Activated naive CD8-positive, alpha-beta T cell treated with anti-CD3 and anti-CD28 coated beads, Interleukin-2, amount 10 ng/mL, durations not matched to agents 7 days and 5 days (primary cell): ENCODE measurements at places on chromosomes 7 and 10. TPM values are rescaled to one million over a fixed set of nuclear protein-coding genes. Genes with fewer than 3 reads are reported as not detected.

GRCh38 chr7:115679976-115680375 is 350.6 kb downstream of the TFEC start:
- no peak for DNase-seq

- DNase-seq, result no peak
Measured at GRCh38 chr7:86339051-86339450, 304.7 kb upstream of the GRM3 start.

DNA sequence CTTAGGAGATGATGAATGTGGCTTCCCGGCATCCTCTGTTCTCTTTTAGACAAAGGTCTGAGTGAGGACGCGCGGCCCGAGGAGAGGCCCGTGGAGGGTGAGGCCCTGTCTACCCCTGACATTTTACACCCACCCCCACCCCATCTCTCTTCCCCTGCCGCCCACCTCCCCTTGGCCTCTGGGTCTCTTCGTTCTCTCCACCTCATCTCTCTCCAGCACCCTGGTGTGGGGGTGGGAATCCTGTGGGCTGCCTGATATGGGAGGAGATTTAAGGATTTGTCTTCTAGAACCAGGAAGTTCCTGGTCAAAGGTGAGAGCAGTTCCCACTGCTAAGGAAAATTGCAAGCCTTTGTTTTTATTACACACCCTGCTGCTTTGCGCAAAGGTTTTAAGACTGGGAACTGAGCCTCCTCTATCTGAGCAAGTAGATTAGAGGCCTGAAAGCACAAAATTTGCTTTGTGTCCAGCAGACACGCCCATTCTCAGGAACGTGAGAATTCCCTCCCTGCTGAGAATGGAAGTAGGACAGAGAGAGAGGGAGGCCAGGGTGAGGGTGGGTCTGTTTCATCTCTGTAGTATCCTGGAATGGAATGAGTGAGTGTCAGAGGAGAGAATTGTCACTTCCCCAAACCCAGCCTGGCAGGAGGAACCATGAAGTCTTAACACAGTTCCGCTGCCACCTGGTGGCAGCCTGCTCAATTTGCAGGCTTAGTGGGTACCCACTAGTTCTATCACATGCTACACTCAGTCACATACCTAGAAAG is 91.2 kb downstream of the GTF2IRD1 start:
- no peak for DNase-seq

DNA sequence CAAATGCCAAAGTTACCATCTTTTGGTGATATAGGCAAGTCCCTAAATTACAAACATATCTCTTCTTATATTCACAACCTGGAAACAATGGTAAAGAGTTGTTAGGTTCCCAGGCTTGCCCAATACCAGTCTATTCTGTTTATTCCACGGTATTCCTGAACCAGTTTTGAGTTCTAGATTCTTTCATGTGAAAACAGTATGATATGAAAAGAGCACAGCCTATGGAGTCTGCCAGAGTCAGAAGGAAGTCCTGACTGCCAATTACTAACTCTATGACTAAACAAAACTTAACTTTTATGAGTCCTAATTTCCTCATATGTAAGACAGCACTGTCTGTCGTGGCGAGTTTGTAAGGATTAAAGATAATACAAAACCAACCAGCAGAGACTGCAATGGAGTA is 5.6 kb downstream of the ABI1 start:
- DNase-seq, result no peak

- DNase-seq, result no peak
Measured at GRCh38 chr10:79994556-79994955, 45.7 kb upstream of the SFTPD start.

DNA sequence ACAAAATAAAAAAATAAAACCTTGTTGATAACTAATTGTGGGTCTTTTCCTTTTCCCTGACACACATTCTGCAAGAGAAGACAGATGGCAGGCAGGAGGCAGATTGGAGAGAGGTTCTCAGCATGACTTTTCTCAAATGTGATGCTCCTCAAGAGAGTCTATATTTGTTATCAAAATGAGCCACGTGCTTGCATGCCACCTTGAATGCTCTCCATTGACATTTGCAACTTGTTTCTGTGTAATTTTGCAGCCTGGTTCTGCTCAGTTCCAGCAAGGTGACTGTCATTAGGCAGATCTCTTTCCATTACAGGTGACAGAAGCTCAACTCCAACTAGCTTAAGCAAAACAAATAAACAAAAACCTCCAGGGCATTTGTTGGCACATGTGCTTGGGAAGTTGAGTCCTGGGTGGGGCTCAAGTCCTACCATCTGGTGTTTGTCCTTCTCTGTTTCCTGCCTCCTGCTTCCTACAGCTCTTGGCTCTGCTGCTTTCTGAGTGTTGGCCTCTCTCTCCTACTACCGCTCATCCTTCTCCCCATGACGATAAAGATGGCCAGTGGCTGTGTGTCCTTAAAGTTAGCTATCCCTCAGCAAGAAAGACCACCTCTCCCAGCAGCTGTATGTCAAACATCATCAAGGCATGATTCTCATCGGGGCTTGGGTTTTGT is 56.7 kb downstream of the GRK5 start:
- no peak for DNase-seq

GRCh38 chr7:84331616-84332015 is 137.0 kb upstream of the SEMA3A start:
- DNase-seq, result no peak

GRCh38 chr10:43255634-43256431 is 11.0 kb downstream of the RASGEF1A start:
- DNase-seq, result peak; percentile 50

GRCh38 chr7:43764807-43765491 is 6.5 kb downstream of the BLVRA start:
- DNase-seq, result no peak

GRCh38 chr10:102460836-102461186 is 9.5 kb upstream of the C10orf95 start:
- DNase-seq, result no peak

- DNase-seq, result no peak
Measured at GRCh38 chr10:51876503-51876902, 177.1 kb upstream of the CSTF2T start.

DNA sequence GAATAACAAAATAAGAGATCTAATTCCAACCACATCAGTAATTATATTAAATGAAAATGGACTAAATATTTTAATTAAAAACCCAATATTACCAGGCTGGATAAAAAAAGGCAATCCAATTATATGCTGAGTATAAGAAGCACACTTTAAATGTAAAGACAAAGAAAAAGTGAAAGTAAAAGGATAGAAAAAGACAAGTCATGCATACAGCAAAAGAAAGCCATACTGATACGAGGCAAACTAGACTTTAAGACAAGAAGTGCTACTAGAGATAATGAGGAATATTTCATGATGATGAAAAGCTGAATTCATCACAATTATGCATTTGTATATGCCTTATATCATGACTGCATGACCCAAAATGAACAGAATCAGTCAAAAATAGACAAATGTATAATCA is 628.6 kb downstream of the PHTF2 start:
- DNase-seq, result no peak

GRCh38 chr10:85921789-85922188 is 444.8 kb downstream of the GRID1 start:
- no peak for DNase-seq

- DNase-seq, result no peak
Measured at GRCh38 chr7:69311489-69311888, 286.8 kb upstream of the AUTS2 start.

GRCh38 chr7:159109653-159110035 is 35.0 kb downstream of the VIPR2 start:
- peak; percentile 12 for DNase-seq

DNA sequence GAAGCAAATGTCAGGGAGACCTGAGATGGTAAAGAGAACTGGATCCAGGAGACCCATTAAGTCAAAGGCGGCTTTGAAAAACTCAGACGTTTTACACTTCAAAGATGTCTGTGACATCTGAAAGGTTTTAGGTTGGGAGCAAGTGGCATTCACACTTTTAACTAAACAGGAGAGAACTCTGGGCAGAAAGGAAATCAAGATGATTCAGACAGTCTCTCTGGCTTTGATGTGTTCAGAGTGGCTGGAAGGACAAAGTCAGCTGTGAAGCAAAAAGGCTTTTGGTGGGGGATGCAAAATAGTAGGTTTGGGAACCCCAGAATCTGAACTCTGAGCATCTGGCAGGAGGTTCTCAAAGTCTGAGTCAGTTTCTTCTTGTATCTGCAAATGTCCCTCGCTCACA is 66.6 kb downstream of the PRKCQ start:
- DNase-seq, result no peak

GRCh38 chr10:33087152-33087551 is 129.1 kb upstream of the ITGB1 start:
- DNase-seq, result no peak

DNA sequence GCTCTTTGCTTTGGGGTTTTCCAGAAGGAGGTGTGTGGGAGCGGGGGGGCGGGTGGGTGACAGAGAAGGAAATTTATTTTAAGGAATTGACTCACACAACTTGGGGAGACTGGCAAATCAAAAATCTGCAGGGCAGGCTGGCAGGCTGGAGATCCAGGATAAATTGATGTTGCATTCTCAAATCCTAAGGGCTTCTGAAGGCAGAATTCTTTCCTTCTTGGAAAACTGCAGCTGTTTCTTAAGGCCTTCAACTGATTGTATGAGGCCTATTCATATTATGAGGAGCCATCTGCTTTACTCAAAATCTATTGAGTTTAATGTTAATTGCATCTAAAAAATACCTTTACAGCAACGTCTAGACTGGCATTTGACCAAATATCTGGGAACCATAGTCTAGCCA is 1528.8 kb upstream of the LRRTM3 start:
- no peak for DNase-seq

DNA sequence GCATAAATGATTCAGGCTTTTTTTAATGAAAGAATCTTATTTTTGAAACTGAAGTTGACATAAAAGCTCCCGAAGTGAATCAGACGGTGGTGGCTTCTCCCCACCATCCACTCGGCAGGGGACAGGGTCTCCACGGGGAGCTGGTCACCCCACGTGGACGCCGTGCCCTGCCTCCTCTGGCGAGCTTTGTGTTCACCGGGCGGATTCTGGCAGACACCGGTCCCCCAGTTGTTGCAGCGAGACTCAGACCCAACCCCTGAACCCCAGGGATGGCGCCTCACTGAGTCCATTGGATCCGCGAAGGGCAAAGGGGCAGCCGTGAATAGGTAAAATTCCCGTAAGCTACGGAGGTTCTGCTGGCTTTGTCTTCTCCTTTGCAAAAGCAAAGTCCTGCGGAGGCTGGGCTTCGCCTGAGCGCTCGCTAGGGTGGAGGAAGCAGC is 38.4 kb downstream of the PTPRN2 start:
- DNase-seq, result no peak

GRCh38 chr10:93915598-93915997 is 21.8 kb downstream of the SLC35G1 start:
- no peak for DNase-seq

DNA sequence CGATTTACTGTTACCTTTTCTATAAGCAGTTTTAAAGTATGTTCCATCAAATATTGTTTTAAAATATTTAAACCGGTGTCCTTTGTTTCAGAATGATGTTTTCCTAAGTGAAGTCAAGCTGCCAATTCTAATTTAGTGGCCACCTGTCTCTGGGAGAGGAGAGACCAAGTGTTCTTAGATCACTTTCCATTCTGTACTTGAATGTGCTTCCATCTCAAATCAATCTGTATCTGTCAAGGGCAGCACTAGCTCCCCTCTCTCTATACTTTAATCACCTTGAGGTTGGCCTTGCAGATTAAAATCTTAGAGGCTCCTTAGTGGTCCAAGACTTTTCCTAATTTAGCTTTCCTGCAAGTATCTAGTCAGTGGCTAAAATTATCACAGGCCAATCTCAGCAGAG is 49.6 kb downstream of the LGI1 start:
- no peak for DNase-seq

- DNase-seq, result peak; percentile 35
Measured at GRCh38 chr10:8331387-8331786, 276.9 kb downstream of the GATA3 start.

GRCh38 chr7:77747178-77747577 is 50.9 kb downstream of the RSBN1L start:
- DNase-seq, result no peak

DNA sequence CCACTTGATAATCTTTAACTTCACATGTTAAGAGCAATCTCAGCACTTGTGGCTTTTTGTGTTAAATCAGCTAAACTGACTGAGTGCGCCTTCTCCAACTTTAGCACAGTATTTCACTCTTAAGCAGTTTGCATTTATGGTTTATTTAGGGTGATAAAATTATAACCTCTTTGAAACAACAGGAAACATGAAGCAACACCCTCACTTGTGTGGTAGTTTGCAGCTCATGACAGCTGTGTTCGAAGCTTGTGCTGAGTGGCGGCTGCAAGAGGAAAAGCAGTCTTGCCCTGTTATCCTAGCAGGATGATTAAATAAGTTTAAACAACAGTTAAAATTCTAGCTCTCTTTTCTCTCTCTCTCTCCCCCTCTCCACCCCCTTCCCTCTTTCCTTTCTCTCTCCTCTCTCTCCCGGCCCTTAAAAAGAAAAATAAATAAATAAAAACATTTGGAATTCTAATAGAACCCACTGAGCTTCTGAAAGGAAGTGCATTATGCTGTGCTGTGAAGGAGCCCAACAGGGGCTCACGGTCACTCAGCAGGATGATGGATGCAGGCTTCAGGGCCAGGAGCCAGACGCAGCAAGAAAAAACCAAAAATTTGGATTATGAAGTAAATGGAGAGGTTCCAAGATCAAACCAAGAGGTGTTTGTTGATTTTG is 25.2 kb downstream of the OGDH start:
- no peak for DNase-seq

- no peak for DNase-seq
Measured at GRCh38 chr10:95229724-95230627, 35.9 kb downstream of the ACSM6 start.

- DNase-seq, result no peak
Measured at GRCh38 chr10:128147064-128147463, 20.8 kb upstream of the MKI67 start.

DNA sequence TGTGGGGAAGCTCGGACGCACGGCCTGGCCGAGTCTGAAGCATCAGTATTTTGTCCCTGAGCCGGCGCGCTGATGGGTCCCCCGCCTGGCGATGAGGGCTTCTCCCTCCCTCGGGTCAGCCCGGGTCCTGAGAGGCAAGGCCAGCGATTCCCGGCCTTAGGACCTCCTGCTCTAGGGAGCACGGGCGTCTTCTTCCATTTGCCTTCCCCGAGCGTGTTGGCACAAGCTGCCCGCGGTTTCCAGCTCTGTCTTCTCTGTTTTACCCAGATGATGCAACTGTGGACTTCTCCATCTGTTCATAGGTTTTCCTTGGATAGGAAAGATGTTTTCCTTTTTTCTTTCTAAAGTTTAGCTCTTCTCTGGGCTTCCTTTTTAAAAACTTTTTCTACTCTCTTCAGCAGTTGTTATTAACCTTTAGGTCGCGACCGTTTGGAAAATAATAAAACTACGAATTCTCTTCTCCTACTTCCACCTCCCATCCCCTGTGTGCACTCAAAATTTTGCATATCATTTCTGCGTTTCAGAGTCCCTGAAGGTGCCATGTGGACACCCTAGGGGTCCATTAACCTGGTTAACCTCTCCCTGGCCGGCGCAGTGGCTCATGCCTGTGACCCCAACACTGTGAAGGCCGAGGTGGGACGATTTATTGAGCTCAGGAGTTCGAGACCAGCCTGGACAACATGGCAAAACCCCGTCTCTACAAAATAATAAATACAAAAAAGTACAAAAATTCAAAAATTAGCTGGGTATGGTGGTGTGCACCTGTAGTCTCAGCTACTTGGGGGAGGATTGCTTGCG is 1.4 kb upstream of the SLC25A28 start:
- no peak for DNase-seq

Gene SORCS1
- total RNA-seq, result not detected

Gene CABCOCO1
- total RNA-seq, result not detected

Gene RET
- total RNA-seq, result 0.22 TPM

Gene LRRD1
- not detected for total RNA-seq

Gene SEC31B
- total RNA-seq, result 168 TPM

Gene HNRNPH3
- 132 TPM for total RNA-seq

Gene ANTXRL
- total RNA-seq, result not detected

Gene EMX2
- not detected for total RNA-seq

Gene PNLIPRP2
- total RNA-seq, result not detected

Gene CALML3
- total RNA-seq, result not detected

Gene SEMA3E
- not detected for total RNA-seq

Gene CPA2
- not detected for total RNA-seq
